ENCODE measurements at places on chromosomes 5 and 9.

- DNase-seq, result no peak
Measured at GRCh38 chr5:120152472-120152871, 311.6 kb upstream of the PRR16 start.

DNA sequence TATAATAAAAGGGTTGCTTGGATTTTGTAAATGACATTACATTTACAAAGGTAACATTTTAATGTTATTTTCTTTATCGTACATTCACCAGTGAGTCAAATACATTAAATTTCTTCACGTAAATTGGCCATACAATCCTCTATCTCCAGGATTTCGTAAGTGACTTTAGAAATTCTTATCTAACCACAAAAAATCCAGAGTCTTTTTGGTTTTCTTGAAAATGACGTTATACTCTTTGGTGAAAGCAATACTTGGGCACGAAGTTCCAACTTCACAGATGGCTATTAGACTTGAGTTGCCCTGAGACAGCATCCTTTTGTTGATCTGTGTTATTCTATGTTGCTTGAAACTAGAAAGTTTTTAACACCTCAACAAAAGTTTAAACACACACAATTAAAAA, 87.4 kb upstream of the CDH10 start:
- no peak for DNase-seq

DNA sequence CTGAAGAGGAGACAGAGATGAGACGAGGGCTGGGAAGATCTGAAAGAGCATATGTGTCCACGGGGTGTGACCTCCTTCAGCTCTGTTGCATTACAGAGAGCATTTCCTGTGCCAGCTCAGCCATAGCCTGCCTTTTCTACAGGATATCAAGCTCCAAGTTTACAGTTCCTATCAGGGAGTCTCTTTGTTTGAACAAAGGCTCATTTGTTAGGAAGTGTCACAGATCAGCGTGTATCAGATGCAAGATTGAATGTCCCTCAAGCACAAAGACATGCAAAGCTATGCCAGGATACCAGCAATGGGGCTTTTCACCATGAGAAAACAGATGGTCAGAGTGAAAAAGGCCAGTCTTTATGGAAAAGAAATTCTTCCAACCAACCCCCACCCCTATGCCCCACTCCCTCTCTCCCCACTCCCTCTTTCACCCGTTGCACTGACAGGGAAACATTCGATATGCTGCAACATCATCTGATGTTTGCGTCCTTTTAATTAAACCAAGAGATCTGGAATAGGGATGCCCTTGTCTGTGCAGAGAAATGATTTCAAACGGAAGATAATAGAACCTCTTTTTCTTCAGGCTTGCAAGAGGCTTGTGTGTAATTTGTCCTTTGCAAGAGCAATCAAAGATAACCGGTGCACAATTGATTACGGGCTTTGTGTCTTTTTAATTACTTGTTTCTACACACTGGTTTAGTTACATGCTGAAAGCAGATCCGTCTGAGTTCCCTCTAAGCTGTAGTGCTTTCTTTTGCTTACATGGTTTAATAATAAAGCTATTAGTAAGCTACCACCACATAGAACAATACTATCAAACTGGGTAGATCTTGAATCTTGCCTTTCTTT, 263.1 kb upstream of the RGMB start:
- DNase-seq, result no peak

- no peak for DNase-seq
Measured at GRCh38 chr5:109524555-109524954, 114.8 kb upstream of the PJA2 start.

- DNase-seq, result no peak
Measured at GRCh38 chr9:87276327-87276841, 221.3 kb upstream of the DAPK1 start.

GRCh38 chr5:82793808-82794419, 283.3 kb downstream of the TMEM167A start:
- peak; percentile 1 for DNase-seq

DNA sequence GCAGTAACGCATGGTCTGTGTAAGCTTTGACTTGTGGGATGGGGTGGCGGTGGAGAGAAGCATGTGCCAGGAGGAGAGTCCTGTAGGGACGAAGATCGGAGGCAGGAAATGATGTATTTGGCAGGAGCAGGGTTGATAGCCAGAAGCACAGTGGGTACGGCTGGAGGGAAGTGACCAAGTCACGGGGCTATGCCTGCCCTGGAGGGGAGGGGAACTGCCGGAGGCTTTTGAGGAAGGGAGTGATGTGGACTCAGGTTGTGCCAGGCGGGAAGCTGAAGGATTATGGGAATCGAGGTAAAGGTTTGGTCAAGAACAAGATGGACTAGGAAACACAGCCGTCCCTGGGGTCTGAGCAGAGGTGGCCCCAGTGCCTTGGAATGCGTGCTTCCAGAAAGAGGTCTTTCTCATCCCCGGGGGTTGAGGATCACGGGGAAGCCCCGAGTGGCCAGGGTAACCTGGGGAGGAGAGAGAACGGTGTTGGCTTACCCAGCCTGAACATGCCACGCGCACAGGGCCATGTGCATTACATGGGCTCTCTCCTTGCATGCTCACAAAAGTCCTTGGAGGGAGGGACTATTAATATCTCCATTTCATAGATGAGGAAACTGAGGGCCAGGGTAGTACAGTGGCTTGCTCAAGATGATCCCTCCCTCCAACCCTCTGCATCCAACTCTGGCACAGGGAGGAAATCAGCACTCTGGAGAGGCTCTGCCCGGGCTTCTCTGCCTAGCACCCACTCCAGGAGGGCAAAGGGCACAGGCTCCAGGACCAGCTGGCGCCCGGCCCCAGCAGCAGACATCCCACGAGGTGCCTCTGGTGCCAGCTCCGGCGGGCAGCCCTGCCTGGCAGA, 253.8 kb downstream of the PBX3 start:
- no peak for DNase-seq

DNA sequence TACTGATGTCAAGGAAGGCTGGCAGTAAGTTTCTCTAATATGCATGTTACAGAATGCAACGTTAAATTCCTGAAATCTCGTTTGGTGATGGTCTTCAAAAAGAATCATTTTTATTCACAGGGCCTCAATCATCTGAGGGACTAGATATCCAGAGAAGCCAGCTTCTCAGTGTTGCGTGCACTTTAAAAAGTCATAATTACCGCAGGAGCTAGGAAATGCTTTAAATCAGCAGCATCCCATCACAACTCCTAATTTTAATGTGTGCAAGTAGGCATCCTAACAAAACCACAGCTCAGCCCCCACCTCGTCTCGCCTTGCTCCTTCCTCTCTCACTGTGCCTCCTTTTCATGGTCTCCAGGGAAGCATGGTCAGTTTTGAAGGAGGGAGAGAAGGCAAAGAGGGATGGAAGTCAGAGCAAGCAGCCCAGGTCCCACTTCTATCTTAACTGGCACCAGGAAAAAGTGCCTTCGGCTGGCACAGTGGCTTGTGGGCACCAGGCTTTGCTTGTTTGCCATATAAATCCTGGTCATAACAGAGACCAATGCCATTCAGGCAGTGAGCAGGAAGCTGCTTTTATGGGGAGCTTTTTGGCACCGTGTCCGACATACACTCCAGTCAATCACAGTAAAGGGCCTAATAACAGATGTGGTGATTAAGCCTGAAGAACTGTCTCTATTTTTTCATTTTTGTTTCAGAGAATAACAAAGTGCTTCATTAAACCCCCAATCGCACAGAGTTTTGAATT, 21.4 kb downstream of the MEGF10 start:
- no peak for DNase-seq

DNA sequence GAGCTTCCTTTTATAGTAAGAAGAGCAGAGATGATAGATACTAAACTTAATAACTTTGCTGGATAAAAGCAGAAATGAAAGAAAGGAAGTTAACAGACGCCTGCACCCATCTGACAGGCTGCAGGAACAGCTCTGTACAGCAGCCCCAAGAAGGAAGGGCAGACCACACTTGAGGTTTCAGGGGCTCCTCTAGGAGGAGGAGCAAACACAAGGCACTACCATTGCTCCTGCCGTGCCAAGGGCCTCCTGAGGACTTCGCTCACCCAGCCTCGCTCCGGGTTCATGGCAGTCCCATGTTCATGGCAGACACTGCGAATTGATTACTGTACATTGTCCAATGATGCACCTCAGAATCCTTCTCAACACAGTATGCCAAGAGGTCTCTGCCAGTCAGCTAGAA, 85.1 kb downstream of the AMBP start:
- DNase-seq, result no peak

DNA sequence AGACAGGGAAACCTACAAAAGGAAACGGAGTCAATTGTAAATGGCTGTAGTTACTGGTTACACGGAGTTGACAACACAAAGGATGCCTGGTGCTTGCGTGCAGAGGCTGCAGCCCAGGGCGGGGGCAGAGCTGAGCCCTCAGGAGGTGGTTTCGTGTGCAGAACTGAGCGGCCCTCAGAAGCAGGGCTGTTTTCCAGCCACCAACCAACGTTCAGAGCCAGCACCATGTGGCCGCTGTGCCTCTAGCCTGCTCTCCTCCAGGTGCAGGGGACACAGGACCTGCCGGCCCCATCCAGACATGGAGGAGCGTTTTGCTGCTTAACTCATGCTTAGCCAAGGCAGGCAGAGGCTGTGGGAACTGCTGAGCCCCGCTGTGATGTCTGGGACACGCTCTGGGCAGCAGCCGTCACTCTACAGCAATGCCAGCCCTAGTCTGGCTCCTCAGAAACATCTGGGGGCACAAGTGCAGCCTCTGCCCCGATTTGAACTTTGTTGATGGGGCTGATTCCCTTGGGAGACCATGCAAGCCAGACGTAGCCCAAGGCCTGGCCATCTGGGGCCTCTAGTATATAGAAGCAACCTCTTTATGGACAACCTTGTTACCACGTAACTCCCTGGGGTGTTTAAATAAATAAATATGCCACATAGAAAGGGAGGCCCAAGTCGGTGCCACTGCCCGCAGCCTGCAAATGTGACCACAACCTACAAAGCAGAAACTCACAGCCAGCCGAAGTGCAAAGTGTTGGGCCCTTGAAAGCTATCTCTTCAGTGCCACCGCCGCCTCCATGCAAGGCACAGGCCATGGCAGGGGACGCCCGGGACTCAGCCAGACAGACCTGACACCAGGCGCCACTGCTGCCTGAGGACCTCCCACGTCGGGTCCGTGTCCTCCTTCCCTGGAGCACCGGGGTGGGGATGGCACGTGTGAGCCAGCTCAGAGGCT, 42.1 kb downstream of the NKD2 start:
- no peak for DNase-seq

DNA sequence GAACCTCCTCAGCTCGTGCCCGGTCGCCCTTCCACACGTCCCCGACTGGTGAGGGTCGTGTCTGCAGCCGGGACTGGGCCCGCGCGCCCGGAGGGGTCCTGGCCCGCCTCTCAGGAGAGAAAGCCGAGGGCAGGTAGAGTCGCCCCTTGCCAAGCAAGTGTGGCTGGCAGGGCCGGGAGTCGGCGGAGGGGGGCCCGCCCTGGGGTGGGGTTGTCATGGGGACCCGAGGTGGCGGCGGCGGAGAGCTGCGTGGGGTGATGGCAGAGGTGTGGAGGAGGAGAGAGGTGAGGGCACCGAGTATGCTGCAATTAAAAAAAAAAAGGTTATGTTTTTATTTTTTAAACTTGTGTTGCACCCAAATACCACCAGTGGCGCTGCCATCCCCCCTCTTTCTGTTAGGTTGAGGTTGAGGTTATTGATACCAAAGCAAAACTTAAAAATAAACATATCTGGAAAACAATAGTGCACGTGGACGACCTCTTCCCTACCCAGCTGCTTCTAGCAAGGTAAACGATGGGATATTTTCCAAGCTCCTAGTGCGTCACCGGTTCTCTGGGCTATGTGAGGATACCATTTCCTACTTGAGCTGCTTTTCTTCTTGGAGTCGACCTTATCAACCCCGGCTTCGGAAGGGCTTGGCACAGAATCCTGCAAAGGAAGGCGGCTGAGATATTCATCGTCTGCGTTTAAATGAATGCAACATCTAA, 660 bp downstream of the SCAMP1 start:
- DNase-seq, result peak; percentile 33

DNA sequence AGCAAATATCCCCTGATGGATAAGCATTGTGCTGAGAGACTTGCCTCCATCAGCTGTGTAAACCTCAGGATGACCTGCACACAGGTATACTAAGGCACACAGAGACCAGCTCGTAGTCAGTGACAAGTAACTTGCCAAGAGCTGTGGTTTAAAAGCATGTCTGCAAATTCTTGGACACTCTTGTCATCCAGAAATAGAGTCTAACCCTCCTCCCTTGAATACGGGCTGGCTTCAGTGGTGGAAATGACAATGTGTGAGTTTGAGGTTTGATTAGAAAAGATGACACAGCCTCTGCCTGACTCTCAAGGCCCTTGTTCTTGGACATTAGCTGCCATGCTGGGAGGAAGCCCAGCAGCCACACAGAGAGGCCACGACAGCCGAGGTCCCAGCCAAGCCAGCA, 114.4 kb downstream of the GADD45G start:
- no peak for DNase-seq

DNA sequence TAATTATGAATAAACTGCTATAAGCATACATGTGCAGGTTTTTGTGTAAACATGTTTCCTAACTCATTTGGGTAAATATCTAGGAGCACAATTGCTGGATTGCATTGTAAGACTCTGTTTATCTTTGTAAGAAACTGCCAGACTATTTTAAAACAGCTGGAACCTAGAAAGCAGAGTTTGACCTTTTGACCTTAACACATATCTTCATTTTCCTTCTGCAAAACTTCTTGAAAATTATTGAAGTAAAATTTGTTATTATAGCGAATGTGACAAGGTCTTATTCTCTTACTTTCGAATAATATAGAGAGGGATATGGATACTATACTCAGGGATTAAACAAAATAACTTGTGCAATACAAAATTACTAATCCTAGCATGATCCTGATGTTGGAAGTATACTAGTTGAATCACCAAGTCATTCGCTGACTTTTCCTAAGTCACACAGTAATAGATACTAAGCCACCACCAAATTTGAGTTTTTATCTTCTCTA, 3.2 kb upstream of the ANXA1 start:
- no peak for DNase-seq

GRCh38 chr9:96350866-96351265, 32.6 kb downstream of the SLC35D2 start:
- no peak for DNase-seq

GRCh38 chr5:160185626-160186360, 43.5 kb upstream of the FABP6 start:
- DNase-seq, result no peak

- DNase-seq, result no peak
Measured at GRCh38 chr9:113921396-113921925, 45.4 kb downstream of the ZNF618 start.

DNA sequence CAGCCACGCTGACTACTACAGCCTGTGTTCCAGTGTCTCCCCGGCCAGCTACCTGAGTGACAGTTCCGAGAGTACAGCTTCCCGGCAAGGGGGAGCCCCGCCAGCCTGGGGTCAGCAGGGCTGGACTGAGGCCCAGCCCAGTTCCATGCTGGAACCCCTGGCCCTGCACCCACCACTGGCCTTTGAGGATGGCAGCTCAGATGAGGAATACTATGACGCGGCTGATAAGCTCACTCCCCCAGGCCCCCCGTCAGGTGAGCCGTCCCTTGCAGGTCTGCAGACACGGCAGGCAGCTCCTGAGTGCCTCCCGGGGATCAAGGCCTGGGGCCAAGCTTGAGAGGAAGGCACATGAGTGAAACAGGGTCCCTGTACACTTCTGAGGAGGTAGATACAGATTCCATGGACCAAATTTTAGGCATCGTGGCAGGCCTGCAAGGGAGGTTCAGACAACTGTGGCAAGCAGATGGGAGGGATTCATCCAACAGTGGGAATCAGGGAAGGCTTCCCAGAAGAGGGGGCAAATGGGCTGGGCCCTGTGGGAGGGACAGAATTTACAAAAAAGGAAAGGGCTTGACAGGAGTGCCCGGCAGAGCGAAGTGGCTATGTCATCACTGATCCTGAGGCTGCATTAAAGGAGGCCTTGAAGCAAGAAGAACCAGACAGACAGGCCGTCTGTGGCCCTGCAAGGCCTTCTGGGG, 12.8 kb upstream of the TRMT10B start:
- no peak for DNase-seq

GRCh38 chr5:73214306-73214705, 41.3 kb downstream of the TMEM174 start:
- no peak for DNase-seq

All from stimulated activated CD4-positive, alpha-beta T cell treated with anti-CD3 and anti-CD28 coated beads, Interleukin-1b, Interleukin-23, amount 100 ng/mL, for 1 hour (primary cell).